Urothelium cell line (cell line): ENCODE measurements at places on chromosomes 16 and 17.

- DNase-seq, result no peak
These were observed 8.1 kb downstream of the NDE1 start for GRCh38 chr16:15658149-15658548.

- DNase-seq, result peak; percentile 45
These were observed 45.0 kb upstream of the NACA2 start for GRCh38 chr17:61635913-61636432.

DNA sequence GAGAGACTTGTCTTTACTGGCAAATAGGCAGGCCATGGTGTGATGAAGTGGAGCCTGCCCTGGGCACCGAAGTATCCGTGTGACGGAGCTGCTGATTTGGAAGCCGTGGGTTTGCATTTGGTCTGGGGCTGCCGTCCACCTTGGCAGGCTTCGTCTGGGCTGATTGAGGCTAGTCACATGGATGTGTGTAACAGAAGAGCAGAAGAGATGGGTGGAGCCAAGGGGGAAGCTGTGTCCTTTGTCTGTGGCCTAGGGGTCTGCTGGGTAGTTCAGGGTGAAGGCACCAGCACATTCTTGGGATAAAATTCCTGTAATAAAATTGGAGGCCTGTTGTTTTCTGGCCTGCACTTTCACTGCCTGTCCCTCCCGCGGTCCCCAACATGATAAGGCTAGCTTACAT lies 106.1 kb downstream of the AATF start:
- DNase-seq, result no peak

DNA sequence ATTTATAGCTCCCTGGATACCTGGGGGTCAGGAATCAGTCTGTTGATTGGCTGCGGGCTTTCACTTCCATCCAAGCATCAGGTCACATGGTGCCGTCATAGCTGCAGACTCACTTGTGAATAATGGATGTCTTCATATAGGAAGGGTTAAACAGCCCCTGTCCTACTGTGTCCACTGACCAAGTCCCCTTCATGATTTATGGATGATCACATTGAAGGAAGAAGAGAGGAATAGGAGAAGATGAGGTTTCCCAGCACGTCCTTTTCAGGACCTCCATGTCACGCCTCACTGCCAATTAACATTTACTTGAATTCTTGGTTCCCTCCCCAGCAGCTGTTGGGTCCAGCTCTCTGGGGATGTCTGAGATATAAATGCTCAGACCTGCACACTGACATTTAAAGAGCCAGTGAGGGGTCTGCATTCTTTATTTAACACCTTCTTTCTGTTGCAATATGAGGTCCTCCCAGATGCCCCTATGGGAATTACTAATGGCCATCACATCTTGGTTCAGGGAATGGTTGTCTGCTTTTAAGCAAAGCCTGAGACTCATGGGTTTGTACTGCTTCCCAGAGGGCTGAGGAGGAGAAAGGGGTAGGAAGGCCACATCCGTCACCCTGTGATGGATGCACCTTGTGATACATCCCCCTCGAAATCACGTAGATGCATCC lies 230.6 kb upstream of the HSBP1 start:
- DNase-seq, result no peak

DNA sequence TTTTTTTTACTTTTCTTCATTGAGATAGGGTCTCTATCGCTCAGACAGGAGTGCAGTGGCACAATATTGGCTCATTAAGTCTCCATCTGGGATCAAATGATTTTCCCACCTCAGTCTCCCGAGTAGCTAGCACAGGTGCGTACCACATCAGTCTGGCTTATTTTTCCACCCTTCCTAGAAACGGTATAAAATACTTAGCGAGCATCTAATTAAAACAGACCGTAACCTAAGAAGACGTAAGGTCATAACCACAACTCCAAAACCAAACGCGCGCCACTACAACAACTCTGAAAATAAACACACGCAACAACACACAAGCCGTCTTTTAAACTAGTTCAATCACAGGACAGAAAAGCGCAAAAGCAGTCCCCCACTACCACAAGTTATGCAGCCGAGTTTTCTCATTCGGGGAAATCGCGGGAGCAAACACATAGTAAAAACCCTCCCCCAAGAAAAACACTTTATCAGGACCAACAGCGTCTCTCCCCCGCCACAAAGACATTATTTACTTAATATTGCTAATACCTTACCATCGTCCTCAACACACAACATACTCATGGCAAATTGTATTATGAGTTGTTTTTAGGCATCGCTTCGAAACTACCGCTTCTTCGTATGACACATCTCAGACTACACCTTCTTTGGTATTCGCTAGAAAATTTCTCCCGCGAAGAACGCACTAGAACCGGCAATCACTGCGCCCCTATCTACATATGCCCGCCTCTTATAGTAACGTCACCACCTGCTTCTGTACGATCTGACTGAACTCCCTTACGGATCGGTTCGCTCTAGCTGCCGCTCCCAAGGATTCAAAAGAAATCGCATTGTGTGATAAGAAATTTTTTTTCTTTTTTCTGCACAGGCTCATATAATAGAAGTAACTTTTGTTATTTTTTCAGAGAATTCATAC lies 32.8 kb downstream of the TEX14 start:
- no peak for DNase-seq

- no peak for DNase-seq
These were observed 590.1 kb downstream of the WWOX start for GRCh38 chr16:78689536-78689935.

DNA sequence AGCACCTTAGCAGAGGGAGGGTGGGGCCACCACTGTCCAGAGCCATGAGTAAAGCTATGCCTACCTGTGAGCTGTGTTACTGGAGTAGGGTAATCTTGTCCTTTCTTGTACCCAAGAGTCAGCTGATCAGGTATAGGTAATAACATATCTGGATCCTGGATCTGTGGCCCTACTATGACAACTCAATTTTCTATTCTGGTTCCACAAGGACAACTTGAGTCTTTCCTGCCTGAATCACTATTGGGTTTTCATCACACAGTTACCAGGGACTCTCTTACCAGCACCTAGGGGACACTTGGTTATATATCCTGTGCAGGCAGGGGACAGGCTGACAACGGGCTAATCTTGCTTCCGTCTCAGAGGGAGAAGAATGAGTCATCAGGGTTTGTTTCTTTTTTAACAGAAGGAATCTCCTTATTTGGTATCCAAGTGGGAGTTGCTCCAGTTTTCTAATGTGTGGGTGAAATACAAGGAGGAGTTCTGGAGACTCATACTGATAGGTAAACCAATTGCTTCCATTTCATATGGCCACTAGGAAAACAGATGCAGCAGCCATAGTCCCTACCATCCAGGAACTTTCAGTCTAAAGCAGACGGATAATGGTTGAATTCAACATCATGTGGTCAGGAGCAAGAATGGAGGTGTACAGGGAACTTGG lies 6.8 kb downstream of the ZNF267 start:
- no peak for DNase-seq

DNA sequence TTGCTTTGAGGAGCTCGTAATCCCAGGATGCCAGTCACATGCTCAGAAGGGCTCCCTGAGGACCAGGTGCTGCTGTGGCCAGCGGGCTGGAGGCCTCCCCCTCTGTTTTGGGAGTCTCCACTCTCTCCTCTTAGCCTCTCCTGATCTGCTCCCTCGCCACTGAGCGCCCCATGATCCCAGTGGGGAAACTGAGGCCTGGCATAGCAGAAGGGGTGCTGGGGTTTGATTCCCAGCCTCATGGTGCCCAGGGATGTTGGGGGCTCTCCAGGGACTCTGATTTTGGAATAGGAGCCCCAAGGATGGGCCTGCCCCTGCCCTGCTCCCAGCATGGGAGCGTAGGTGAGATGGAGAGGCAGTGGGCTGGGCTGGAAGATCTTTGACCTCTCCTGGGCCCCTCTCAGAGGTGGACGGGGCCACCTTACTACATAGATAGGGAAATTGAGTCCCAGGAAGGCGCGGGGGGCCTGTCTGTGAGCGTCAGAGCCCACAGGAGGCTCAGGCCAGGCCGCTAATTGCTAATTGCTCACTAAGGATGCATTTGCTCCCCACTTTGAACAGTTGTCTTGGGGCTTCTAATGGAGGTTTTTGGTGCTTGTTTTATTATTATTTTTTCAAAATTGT lies 525 bp upstream of the ADCY7 start:
- DNase-seq, result no peak

DNA sequence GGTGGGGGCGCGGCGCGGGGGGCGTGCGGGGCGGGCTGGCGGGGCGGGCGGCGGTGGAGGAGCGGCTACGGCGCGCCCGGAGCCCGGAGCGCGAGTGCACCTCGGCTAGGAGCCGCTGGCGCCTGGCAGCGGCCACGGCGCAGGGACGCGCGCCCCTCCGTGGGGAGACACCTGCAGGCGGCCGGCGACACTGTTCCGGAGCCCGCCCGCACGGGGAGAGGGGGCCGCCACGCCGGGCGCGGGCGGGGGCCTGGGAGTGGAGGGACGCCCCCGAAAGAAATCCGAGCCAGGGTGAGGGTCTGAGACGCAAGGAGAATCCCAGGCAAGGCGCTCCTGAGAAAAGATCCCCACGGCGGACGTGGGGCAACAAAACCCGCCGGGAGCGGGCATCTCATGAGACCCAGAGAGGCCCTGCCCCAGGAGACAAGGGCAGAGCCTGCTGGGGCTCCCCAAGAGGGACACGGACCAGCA lies at the start of gene GSG1L:
TSS of gene GSG1L (minus strand) at position 124 of the 471 bp plus-strand sequence. CDS start 290 bp downstream, outside the sequence.
- peak; percentile 49 for DNase-seq

GRCh38 chr16:2520784-2521531 lies 787 bp downstream of the AMDHD2 start:
- DNase-seq, result peak; percentile 62

- no peak for DNase-seq
These were observed 137.1 kb downstream of the GAS7 start for GRCh38 chr17:10061111-10061845.

- DNase-seq, result peak; percentile 31
These were observed 289.1 kb downstream of the CA10 start for GRCh38 chr17:51869387-51869786.

GRCh38 chr17:16968786-16969185 lies 3.1 kb downstream of the TNFRSF13B start:
- DNase-seq, result no peak

- DNase-seq, result no peak
These were observed 58.1 kb upstream of the CBFA2T3 start for GRCh38 chr16:89034971-89035668.

GRCh38 chr17:82780971-82781893 lies 29.4 kb downstream of the TBCD start:
- DNase-seq, result no peak

DNA sequence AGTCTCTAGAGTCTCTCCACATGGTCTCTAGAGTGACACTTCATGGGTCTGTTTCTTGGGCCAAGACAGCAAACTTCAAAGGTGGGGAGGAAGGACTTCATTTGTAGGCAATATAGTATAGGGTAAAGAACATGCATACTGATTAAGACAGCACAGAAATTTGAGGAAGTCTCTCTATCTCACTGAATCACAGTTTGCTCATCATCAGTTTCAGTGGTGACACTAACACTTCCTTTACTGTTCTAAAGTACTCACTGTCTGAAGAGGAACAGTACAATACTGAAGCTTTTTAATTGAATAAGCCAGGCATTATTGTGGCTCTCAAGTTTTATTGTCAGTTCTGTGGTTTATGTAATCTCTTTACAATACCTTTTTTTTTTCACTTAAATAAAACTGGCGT lies 656.4 kb upstream of the CDH8 start:
- no peak for DNase-seq

- no peak for DNase-seq
These were observed 28.9 kb downstream of the ZNF778 start for GRCh38 chr16:89246383-89246902.

DNA sequence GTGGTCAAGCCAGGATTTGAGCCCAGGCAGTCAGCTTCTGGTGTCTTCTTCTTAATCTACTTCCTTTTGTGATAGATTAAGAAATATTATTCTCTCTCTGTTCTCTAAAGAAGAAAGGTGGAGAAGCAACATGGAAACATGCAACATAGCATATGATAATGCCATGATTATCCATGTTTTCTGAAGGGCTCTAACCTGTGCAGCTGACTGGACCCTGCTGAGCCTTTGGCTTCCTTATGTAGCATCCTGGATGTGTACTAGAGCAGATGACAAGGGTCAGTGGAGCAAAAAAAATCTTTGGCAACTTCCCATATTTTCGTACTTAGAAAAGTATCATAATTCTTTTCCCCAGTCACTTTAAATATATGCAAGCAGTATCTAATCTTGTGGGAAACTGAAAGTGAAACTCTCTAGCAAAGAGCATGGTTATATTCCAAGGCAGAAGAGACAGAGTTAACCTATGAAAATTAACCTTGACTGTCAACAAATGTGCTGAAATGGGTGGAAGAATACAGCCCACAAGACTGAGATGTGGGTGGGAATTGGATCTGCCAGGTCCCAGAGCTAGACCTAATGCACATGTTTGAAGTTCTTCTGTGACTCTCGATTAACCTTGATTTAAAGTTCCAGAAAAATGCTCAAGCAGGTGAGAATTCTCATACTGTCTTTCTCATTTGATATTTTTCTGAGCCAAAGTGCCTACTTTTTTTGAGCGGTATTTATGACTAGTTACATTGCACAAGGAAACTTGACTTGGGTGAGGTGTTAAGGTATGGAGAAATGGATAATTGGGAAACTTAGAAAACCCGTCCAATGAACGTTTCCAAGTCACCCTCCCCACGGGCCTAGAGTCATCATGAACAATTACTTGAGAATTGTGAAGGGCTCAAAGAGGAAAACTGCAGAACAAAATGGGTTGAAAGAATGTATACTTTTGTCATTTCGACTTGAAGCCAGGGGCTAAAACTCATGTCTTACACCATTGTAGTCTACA lies 248.6 kb downstream of the FTO start:
- no peak for DNase-seq

DNA sequence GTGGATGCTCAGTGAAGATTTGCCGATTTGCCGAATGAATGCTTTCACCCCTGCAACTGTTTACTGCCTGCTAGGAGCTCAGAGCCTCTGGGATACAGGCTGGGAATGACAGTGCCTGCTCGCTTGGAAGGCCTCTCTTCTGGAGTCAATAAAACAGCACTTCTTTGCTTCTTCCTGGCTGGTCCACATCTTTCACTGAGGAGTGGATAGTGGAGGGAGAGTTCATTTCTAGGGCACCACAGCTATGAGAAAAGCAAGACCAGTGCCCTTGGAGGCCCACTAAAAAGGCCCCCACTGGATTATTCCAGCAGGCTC lies 3.1 kb upstream of the USP7 start:
- DNase-seq, result no peak

GRCh38 chr17:48161127-48161905 lies 53.8 kb downstream of the SNX11 start:
- no peak for DNase-seq

DNA sequence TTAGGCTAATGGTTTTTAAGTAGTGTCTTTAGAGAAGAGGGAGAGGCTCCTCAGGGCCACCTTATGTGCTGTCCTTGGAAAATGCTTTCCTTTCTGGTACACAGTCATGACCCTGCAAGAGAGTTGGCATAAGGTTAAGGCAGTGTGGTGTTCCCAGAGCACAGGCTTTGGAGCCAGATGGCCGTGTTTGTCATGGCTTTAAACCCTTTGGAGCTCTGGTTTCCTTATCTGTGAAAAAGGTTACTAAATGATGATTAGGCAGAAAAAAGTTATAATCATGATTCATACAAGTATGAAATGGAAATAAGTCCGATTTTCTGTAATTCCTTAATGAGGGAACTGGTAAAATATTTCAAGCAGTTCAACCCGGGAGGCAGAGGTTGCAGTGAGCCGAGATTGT lies 13.2 kb downstream of the UTP4 start:
- DNase-seq, result no peak
